ENCODE measurements at places on chromosomes 11 and 22.

- no peak for DNase-seq
Observed at GRCh38 chr11:120633616-120634393, 122.3 kb downstream of the GRIK4 start.

DNA sequence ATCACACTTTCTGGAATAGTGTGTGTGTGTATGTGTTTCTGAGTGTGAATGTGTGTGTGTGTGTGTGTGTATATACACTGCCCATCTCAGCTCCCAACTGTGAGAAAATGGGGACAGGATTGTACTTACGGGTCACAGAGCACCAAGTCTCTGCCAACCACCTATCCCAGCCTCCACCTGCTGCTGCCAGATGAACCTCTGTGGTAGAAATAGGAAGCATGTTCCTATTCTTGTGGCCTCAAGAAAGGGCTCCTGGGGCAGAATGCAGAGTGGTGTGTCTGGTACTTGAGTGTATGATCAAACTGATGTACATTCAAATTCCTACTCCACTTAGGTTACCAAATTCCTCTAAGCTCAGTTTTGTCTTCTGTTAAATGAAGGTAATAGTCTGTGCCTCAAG is 14.6 kb downstream of the UBASH3B start:
- DNase-seq = no peak

- DNase-seq = no peak
Observed at GRCh38 chr11:16632295-16633200, 105.9 kb upstream of the C11orf58 start.

DNA sequence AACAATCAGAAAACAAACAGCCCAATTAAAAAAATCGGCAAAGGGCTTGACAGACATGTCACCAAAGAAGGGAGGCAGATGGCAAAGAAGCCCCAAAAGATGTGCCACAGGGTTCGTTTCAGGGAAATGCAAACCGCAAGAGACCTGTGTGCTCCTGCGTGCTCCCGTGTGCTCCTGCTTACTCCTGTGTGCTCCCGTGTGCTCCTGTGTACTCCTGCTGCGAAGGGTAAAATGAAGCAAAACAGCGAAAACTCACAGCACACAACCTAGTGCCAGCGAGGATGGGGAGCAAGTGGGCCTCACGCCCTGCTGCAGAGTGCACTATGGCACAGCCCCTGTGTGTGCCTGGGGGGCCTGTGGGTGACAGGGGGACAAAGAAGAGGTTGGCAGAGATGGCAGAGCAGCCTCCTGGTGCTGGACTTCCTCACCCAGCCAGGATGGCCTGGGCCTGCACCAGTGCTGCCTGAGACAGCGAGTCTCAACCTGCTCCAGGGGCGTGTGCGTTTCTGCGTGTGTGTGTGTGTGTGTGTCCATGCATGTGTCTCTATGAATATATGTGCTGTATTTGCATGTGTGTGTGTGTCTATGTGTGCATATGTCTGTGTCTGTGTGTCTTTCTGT is 14.0 kb downstream of the ASCL2 start:
- no peak for DNase-seq

GRCh38 chr22:28560046-28560742 is 119.4 kb downstream of the TTC28 start:
- DNase-seq = no peak

DNA sequence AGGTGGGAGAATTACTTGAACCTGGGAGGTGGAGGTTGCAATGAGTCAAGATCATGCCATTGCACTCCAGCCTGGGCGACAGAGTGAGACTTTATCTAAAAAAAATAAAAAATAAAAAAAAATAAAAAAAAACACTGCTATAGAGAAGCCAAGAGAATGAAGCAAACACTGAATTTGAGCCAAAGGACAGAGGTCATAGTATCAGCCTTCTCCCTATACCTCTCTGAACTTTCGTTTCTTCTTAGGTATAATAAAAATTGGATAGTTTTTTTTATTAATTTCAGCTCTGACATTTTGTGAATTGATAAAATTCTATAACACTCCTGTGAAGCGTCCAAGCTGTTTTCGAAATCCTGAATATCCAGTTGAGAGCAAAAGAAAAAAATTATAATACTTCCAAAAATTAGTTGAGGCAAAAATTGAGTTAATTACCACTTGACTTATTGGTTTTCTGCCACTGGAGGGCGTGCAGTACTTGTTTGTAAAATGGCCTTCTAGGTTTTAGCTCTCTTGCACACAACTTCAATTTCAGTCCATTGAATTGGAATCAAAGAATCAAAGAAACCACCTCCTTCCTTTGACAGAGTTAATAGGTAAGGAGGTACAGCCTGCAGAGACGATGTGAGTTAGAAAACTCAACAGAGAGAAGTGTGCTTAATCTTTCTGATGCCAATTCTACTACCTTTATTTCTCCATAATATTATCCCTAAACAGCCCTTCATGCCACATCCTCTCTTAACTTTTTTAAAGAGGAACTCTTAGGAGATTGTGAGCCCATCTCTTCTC is 143.2 kb downstream of the BBOX1 start:
- DNase-seq = peak; percentile 59

DNA sequence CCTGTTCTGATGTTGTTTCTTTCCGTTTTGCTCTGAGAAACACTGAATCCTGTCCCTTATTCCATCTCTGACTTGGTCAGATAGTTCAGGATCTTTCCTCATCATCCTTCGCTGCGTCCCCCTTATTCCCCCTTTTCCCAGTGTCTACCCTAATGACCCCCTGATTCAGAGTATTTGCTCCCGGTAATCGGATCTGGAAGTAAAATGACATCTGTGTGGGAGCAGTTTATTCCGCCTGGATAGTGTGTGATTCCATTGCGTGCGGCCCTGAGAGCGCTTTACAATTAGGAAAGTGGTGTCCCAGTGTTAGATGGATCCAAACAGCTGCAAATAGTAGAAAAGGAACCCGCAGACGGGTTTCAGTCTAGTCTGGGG is 606 bp downstream of the DRG1 start:
- DNase-seq = peak; percentile 17

GRCh38 chr11:44130751-44131150 is 35.3 kb downstream of the EXT2 start:
- no peak for DNase-seq

DNA sequence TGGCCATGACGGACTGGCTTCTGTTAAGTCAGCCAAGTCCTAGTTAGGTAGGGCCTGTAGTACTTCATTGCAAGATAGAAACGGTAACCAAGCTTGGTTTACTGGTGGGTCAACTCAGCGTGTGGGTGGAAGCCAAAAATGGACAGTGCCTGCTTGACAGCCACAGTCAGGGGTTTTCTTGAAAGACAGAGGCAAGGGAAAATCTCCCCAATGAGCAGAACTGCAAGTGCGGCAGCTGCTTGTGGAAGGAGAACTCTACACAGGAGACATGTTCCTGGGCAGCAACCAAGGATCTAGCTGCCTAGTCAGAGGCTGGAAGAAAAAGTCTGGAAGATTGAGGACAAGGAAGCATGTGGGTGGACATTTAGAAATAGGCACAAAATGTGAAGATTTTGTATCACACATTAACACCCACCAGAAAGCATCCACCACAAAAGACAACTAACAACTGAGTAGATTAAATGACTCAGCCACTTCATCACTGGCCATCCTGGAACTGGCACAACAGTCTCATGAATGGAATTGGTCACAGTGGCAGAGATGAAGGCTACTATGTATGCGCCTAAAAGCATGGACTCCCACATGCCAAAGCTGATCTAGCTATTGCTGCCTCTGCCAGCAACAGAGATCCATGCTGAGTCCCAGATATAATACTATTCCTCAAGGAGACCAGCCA is 40.9 kb upstream of the SCUBE2 start:
- peak; percentile 64 for DNase-seq

DNA sequence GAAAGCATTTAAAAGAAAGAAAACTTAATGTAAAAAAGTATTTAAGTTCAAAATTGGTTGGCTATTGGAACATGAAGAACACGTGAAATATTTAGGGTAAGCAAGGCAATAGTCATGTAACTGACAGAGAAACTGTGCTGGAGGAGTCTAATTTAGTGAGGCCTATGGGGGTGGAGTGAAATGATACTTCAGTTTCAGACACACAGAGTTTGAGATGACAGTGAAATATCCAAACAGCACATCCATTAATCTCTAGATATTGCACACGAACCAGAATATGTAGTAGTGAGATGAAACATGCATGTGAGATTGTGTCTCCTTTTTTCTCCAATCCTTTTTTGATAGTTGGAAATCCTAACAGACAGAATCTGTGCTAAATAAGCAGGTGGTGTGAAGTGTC is 739.0 kb downstream of the CNTN5 start:
- DNase-seq = no peak

- peak; percentile 50 for DNase-seq
Observed at GRCh38 chr11:123590296-123590912, 64.0 kb downstream of the SCN3B start.

DNA sequence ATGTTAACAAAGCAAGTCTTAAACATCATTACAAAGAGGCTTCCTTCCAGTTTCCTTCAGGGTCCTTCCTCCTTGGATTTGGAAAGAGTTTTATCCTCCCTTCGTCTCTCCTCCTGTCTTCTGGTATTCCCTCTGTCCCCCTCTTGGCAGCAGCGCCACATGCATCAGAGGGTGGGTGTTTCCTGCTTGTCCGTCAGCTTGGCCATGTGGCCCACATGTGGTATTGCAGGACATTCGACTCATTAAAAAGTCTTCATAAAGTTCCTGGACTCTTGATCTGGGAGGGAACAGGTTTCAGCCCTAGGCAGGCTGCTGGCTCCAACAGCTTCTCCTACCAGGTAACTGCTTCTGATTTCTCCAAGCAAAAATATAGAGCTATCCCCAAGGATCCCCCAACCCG is 189.8 kb downstream of the CSNK2A3 start:
- DNase-seq = no peak

DNA sequence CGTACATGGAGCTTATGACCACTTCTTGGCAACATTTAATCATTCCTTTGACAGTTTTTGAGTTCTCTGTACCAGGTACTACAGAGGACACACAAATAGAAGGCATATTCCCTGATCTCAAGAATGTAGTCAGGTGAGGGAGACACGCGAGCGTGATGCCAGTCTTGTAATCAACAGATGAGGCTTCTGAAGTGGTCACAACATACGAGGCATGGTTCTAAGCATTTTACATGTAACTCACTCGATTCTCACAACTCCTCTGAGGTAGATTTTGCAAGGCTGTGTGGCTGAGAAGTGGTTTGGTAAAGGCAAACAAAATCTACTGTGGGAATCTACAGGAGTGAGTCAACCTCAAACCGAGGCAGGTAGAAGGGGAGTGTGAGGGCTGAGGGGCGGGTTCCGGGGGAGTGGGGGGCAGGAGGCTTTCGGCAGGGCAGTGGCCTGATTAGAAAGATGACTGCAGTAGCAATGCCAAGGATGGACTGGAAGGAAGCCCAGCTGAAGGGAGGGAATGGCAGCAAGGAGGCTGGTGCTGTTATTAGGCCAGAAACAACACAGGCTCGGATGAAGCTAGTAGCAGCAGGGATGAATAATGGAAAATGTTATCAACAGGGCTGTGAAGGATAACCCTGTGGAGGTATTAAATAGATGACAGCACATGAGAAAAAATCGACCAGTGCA is 63.8 kb downstream of the ST14 start:
- no peak for DNase-seq

DNA sequence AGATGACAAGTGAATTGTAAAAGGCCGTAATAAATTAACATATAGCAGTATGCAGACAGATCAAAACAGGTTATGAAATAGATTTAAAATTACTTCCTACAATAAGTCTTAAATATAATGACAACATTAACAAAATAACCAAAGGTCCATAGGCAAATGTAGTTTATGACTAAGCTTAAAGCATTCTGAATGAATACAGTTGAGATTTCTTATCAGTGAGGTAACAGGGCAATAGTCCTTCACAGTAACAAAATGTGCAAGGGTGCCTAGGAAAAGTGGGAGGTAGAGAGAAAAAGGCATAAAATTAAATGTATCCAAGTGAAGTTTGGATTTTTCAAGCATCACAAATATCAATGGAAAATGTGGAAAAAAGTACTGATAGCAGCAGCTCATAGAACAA is 20.9 kb upstream of the P4HA3 start:
- no peak for DNase-seq

- DNase-seq = no peak
Observed at GRCh38 chr11:121467965-121468364, 15.2 kb upstream of the SORL1-AS1 start.

DNA sequence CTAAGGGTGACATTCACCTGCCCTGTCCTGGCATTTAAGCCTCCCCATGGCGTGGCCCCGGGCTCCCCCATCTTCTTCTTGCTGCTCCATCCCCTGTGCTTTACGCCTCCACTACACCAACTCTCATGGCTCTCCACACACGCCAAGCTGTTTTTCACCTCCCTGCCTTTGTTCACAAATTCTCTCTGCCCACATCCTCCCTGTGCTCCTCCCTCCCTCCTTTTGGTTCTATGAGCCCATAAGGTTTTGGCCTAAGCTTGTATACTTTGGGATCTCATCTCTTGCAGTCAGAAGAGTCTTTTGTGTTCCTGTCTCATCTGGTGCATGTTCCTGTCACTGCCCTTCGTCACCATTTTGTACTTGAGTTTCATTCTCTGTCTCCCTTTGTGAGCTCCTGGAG is 4.6 kb upstream of the DNAL4 start:
- DNase-seq = no peak

- DNase-seq = no peak
Observed at GRCh38 chr11:46555267-46556054, 38.4 kb downstream of the AMBRA1 start.

GRCh38 chr11:69076129-69076791 is 27.5 kb downstream of the TPCN2 start:
- DNase-seq = no peak

- DNase-seq = no peak
Observed at GRCh38 chr11:13053255-13053917, 44.3 kb downstream of the RASSF10 start.

DNA sequence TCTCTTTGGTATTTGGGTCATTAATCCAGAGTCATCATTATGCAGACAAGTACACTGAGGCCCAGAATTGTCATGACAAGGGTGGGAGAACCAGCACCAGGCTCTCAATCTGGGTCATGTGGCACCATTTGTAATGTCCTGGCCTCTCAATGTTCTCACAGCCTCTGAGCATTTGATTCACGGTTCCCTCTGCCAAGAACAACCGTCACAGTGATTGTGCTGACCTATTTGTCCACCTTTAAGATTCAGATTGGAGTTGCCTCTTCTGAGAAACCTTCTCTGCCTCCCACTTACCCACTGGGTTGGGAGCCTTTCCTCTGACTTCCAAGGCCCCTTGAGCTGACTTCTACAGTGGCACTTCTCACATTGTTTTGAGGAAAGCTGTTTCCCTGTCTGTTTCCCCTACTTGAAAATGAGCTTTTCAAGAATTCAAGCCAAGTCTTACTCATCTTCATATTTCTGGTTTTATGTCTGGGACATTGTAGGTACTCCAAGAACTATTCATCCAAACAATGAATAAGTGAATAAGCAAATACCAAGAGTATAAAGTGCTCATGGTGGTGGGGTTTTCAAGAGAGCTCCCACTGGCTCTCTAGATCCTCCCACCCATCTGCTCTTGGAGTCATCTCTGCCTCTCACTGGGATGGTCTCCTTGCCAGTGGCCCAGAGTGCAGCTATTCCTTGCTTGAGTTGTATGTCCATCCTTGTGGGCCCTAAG is 126.4 kb upstream of the E2F8 start:
- DNase-seq = no peak

DNA sequence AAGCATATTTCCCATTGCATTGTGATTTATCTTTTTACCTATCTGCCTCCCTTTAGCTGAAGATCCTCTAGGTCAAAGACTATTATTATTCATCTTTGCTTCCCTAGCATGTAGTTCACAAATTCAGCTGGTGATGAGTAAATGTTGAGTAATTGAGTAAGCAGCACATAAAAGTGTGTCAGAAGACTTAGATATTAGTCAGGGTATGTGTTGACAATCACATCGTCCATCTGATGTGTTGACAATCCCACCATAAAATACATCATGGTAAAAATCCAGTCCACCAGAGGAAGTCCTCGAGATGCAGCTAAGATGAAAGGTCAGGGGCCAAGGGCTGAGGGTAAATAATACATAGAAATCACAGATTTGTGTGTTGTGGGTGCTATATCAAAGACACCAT is 22.9 kb upstream of the ABTB2 start:
- peak; percentile 18 for DNase-seq

Measured in suppressor macrophage treated with lipopolysaccharide for 1 hour (primary cell).